Caco-2 (cell line): ENCODE measurements at places on chromosomes 1 and 21. TPM values are rescaled to one million over a fixed set of nuclear protein-coding genes. Genes with fewer than 3 reads are reported as not detected.

GRCh38 chr1:93620172-93620840, 61.3 kb downstream of the BCAR3 start:
- DNase-seq, result no peak

- DNase-seq, result no peak
These were observed 5.9 kb downstream of the TTC39A start for GRCh38 chr1:51324251-51325010.

GRCh38 chr1:93614986-93615581, 66.6 kb downstream of the BCAR3 start:
- no peak for DNase-seq

GRCh38 chr1:68229650-68230483, 2.5 kb downstream of the WLS start:
- DNase-seq, result no peak

MPL gene
- total RNA-seq, result 0.49 TPM in 1 of 2 replicates, not detected in the other
